ENCODE measurements at places on chromosomes 2 and 18.
A peak's percentile ranks its signal among the peaks of the same experiment; 100 is the strongest.

DNA sequence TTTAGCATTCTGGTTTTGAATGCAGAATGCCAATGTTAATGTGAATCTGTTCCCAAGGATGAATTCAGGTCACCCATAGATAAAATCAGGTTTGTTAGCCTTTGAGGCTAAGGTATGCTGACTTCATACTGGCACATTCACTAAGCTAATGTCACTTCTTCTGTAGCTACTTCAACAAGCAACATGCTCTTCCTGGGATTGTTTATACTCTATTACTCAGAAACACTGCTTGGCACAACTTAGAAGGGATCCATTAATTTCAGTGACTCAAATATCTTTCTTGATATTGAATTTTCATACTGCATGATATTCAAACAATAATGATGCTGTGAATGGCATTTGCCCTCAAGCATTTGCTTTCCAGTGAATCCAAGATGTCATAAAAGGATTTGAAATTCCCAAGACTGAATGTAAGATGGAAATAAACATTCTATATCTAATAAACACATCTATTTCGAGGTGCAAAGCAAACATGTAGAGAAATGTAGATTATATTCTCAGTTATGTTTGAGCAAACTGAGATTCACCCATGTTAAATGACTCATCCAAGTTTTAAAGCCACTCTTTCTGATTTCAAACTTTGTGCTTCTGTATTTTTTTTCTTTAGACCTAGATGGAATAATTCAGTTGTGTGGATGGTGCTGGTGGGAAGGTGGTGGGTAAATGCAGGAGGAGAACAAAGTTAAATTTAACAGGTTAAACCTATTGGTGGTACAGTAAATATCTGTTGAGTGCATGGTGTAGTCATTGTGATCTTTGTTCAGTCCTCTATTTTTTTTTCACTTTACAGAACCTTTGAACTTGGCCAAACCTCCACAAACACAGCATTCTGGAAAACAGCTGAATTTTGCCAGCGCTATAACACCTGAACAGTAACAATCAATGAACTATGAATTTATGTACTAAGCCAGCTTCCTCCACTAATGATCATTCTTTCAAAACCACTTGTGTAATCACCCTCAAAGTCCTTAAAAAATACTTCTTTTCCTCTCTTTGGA lies 162.1 kb upstream of the XIRP2 start:
- no peak for DNase-seq

DNA sequence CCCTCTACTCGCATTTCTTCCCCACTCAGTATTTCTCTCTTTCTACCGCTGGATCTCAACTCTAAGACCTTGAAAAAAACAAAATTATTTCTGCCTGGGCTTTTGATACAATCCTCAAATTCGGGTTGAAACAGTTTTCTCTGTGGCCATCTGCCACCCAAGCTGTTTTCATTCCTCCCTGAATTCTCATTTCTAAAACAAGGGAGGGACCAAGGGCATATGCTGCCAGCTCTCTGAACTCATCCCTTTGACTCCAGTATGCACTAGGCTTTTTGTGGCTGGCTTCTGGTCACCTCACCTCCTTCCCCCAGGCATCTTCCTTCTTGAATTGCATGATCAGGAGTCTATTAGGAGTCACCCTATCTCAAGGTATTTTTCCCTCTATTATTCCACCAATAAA lies 49.5 kb downstream of the CCDC148 start:
- DNase-seq: no peak

DNA sequence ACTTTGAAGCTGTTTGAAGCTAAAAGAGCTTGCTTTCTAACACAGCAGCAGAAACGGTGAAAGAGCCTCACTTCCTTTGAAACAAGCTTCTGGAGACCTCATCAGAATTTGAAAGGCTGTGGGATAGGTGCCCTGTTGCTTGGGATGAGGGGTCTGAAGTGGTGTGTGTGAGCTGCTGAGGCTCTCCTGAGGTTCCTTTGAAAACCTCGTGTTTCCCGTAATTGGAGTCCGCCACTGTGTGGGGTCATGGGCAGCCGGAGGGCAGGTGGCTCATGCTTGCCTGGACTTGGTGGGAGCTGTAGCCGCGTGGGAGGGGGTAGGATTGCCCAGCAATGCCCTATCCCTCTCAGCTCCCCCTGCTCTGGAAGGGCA lies 34.4 kb downstream of the CABLES1 start:
- DNase-seq: no peak

DNA sequence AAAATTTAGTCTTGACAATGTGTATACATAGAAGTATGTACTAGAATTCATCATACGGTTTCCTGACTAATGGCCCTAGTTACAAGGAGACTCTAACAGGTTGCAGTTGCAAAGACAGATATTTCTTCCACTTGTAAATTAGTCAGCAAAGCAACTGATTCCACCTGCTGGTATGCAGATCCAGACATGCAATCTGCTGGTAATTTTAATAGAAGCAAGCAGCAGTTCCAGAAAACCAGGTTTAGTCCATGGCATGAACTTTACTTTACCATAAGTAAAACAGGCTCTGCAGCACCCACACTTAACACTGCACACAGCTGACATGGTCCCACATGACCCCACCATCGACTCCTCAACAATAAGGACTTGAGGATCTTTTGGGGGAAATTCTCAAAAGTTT lies 110.9 kb upstream of the SP3 start:
- DNase-seq: peak; percentile 37

GRCh38 chr2:240672076-240672700 lies 10.5 kb downstream of the AQP12B start:
- no peak for DNase-seq

DNA sequence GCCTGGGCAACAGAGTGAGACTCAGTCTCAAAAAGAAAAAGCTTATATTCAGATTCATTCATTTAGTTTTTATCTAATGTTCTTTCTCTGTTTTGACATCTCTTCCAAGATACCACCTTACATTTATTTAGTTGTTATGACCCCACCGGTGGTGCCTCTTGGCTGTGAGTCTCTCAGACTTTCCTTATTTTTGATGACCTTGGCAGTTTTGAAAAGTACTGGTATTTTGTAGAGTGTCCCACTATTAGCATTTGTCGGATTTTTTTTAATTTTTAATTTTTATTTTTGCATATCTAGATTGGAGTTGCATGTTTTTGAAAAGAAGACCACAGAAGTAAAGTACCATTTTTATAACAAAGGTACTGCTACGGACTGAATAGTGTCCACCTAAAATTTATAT lies 351.7 kb upstream of the KYNU start:
- no peak for DNase-seq

GRCh38 chr2:230688490-230688889 lies 24.2 kb upstream of the CAB39 start:
- no peak for DNase-seq

DNA sequence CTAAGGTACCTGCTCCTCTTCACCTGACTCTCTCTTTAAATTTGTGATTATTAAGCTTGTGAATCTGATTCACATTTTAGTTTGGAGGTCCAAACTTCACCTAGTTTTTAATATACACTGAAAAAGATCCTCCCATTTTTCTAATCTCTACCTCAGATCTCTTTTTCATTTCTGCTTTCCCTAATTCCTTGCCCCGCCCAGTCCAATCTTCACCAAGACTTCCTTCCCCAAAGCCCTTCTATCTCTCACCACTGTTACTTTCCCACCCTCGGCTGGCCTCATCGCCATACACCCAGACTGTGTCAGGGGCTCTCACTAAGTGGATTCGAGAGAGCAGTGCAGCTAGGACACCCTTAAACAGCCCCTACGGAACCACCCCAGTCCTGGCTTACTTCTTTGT lies 40.0 kb downstream of the LBH start:
- no peak for DNase-seq

GRCh38 chr2:148817210-148817708 lies 57.8 kb upstream of the KIF5C start:
- no peak for DNase-seq

DNA sequence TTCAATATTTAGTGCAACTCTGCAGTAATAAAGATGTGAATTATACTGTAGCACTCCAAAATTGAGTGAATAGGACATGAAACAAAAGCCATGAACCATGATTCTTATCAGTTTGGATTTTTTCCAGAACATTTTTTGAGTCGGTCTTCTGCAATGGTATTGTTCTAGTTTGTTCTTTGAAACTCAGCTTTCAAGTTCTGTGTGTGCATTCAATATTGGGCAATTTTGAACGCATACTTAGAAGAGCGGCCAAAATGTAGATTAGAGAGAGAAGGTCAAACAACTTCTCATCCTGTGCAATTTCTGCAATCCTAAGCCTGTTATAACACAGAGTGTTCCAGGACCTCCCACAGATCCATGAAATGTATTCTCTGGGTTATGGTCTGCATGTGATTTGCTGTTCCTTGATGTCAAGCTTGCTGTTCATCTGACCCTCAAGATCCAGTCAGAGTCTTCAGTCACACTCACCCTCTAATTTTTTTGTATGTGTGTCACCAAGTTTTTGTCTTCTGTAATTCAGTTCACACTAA lies 48.3 kb downstream of the TSPYL6 start:
- DNase-seq: no peak

All from LNCaP clone FGC (cell line).